Central memory CD8-positive, alpha-beta T cell (primary cell): ENCODE measurements at places on chromosomes 1 and 21.

GRCh38 chr1:169486281-169487051 is 722 bp upstream of the SLC19A2 start:
- no peak for DNase-seq

- no peak for DNase-seq
Observed at GRCh38 chr1:11187494-11187893, 1.7 kb upstream of the ANGPTL7 start.

DNA sequence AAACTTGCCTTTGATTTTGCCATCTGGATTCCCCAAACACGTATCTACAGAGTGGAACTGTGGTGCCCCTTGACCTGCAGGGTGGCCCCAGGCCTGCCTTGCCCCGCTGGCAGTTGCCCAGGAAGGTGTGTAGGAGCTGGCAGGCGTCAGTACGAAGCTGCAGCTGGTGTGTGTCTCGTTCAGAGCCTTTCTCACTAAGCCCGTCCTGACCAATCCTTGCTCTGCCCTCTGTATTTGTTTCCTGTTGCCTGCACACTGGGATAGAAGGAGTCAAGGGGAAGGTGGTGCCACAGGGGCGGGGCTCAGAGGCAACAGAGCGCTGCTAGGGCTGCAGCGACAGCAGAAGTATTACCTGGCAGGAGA is 5.2 kb upstream of the VSIG8 start:
- no peak for DNase-seq

- DNase-seq, result no peak
Observed at GRCh38 chr1:119340861-119341261, 27.7 kb upstream of the HAO2 start.

- DNase-seq, result no peak
Observed at GRCh38 chr21:25615880-25616279, 8.6 kb upstream of the MRPL39 start.

GRCh38 chr1:169200319-169200718 is 93.8 kb downstream of the ATP1B1 start:
- no peak for DNase-seq

DNA sequence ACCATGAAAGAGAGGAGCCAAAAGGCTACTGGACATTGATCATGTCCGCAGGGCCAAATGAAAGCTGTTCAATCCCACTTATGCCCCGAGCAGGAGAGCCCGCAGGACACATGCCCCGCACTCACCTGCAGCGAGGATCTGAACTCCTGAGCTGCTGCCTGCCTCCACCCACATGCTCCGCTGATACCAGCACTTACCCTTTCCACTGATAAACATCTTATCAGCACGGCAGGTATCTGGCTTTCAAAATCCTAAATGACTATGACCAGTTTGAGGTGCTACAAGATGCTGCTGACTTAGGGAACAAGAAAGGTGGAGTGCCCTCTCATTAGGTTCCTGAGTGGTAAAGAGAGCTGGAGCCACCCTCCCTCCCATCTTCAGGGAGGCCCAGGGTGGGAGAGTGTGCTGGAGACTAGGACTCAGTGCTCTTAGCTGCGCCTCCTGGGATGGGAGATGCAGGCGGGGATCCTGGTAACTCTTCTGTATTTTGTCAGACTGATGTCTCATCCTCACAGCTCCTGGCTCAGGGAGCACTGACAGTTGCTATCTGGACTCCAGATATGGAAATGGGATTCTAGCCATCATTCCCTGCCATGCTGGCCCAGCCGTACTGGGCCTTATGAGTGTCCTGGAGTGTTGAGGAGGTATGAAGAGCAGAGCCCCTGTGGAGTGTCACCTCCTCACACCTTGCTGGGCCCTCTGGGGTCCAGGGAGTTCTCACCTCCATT is 86.4 kb upstream of the F3 start:
- DNase-seq, result no peak

DNA sequence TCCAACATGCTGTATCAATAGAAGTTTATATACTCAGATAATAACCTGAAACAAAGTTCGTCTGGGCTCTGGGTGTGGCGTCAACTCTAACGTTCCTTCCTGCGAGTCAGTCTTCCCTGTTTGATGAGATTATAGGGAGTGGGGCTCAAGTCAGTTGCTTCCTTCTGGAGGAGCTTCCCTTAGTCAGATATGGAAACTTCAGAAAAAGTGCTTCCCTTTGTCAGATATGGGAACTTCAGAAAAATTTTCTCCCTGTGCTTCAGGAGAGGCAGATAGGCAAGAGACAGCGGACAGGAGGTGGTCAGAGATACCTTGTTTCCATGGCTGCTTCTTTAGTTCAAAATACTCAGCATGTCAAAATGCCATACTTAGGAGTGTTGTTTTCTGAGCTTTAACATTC is 51.1 kb upstream of the PRDX6 start:
- no peak for DNase-seq

GRCh38 chr21:42363312-42363711 is 3.0 kb downstream of the TFF1 start:
- no peak for DNase-seq
